ENCODE measurements at places on chromosomes 5 and 9.
A peak's percentile ranks its signal among the peaks of the same experiment; 100 is the strongest.

GRCh38 chr5:119651486-119651885 is 22.1 kb downstream of the FAM170A start:
- DNase-seq = no peak

DNA sequence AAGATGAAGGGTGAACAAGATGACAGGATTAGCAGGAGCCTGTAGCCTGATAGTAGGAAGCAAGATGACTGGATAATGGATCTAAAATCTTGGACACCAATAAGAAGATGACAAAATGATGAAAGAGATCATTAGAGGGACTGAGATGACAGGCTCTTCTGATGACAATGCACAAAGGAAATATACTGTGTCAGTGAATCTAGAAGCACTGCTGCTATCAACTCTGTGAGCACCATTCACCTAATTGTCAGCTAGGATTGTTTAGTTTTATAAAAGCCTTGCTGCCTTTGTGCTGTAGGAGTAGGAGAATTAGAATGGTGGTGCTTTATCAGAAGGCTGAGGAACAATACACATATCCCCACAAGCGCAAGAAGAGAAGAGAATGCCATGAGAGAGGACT is 1127.8 kb downstream of the DTWD2 start:
- DNase-seq = no peak

DNA sequence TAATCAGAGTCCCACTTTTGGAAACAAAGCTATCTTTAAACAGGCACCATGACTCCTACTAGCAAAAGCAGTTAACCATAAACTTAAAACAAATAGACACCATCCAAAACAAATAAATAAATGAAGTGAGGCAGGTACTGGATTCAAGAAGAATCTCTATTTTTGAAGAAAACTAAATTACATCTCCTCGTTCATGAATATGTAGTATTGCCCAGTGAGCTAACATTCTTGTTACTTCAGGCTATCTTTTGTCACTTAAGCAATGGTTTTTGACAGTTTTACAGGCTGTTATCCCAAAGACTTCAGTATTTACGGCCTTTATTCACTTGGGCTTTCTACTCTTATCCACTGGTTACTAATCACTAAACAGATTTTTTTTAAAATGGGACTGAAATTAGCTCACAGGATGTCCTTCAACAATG is 242.5 kb downstream of the MLLT3 start:
- DNase-seq = no peak

- no peak for DNase-seq
These were observed 58.8 kb downstream of the ZNF366 start for GRCh38 chr5:72448368-72448767.

GRCh38 chr9:111193095-111193494 is 136.9 kb downstream of the OR2K2 start:
- no peak for DNase-seq

DNA sequence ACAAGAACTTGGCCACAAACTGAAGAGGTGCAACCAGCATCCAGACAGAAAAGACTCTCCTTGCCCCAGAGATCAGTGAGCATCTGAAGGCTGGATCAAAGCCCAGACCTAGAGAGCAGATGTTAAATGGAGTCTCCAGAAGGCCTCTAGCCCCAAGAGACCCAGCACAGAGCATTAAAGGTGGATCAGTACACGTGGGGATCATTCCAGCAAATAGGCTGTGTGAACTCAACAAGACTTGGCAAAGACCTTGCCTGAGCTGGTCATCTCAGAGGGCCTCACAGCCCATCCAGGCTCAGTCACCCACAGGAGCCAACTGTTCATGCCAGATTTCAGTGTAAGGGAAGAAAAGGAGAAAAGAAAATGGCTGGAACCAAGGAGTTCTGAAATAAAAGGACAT is 214.0 kb downstream of the ENC1 start:
- DNase-seq = no peak

DNA sequence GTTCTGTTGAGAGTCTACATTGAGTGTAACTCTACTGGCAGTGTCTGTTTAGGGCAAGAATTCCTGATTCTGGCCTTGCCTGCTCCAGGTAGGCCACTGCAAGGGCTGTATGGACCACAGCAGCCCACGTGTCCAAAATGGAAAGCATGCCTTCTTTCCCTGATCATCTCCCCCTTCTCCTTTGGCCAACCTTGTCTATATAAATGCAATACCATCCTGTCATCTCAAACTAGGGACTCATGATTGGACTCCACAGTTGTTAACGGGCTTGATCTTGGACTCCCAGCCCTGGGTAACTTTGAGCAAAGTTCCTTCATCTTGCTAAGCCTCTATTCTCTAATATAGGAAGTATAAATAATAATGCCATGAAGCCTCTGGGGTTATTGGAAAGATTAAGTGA is 533.6 kb downstream of the BNC2 start:
- no peak for DNase-seq

- no peak for DNase-seq
These were observed 1.9 kb downstream of the SLC31A2 start for GRCh38 chr9:113152699-113153098.

GRCh38 chr9:126459965-126460843 is 133.6 kb downstream of the MVB12B start:
- no peak for DNase-seq

DNA sequence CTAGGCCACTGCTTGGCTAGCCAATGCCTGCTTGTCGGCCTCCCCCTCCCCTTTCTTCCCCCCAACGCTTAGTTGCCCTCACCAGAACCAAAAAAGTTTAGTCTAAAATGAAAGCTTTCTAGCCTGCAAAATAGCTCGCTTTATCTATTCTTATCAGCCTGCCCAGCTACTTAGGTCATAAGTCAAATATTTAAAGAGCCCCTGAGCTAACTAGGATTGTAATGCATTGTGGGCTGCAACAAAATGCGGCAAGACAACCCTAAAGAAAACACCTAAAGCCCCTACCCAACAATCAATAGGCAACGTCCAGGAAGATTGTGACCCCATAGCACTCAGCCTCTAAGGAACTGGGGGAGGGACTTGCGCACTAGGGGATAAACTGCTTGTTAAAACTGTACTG is 38.6 kb upstream of the PCSK5 start:
- no peak for DNase-seq

GRCh38 chr5:14775857-14776256 is 95.7 kb downstream of the ANKH start:
- peak; percentile 39 for DNase-seq

GRCh38 chr9:127568971-127569885 is 42.8 kb upstream of the STXBP1 start:
- DNase-seq = peak; percentile 87

DNA sequence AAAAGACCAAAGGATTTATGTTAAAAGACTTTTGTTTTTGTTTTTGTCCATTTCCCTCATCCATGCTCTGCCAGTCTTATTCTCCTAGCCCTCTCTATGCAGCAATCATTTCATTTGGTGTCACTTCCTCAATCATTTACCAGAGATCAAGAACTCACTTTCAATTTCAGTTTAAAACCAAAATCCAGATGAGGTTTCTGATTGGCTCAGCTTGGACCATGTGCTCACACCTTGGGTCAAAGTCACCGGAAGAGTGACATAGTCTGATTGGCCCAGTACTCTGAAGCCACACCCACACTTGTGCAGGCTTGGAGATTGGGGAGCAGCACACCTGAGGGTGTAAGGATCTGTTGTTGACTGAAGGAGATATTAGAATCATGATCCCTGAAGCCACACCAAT is 79.6 kb downstream of the TLR4 start:
- no peak for DNase-seq

DNA sequence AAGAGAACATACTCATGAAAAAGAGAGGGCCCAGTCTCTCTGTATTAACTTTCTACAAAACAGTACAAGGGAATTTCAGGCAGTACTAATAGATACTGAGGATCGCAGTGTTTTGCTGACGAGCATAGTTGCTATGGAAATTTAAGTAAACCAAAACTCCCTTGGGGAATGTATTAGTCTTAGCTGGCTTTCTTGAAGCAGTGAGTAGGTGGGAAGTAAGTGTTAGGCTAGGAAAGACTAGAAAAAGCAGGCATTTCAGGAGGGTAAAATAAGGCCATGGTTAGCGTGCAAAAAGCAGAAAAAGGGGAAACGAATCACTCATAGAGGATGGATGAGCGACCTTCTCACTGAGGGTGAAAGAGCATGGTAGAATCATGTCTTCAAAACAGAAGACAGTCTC is 84.3 kb upstream of the ACTBL2 start:
- DNase-seq = no peak

DNA sequence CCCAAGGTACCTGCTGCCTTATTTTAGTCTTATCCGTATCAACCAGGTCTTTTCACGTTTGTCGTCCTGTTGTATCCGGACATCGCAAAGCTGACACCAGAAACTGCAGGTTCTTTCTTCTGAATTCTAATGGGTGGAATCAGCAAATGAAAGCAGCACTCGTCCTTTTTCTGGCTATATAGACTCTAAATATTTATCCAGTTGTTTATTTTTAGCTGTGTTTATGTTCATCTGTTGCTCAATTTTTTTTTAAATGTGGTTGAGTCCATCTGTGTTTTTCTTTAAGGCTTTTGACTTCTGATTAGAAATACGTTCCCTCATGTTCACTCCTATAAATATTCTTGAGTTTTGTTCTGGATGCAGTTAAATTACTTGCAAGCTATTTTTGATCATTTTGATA is 831.7 kb downstream of the MTRR start:
- no peak for DNase-seq

DNA sequence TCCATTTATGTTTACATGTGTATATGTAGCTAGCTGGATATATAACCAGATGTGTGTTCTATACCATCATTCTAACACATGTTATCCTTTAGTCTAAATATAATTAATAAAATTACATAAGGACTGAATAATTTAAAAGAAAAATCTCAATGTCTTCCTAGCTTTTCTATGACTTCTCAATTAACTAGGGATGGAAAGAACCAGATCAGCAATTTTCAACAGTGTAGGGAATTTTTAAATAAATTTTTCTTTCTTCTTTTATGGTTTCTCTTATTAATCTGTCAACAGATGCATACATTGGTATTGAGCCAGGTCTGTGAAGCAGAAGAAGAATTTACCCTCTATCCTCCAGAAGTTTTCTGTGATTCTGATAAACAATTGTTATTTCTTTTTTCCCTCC is 2180.4 kb upstream of the C9orf72 start:
- no peak for DNase-seq

GRCh38 chr5:135465391-135466122 is 13.4 kb upstream of the TIFAB start:
- no peak for DNase-seq

GRCh38 chr9:113599646-113600022 is 136.1 kb downstream of the RGS3 start:
- peak; percentile 63 for DNase-seq

DNA sequence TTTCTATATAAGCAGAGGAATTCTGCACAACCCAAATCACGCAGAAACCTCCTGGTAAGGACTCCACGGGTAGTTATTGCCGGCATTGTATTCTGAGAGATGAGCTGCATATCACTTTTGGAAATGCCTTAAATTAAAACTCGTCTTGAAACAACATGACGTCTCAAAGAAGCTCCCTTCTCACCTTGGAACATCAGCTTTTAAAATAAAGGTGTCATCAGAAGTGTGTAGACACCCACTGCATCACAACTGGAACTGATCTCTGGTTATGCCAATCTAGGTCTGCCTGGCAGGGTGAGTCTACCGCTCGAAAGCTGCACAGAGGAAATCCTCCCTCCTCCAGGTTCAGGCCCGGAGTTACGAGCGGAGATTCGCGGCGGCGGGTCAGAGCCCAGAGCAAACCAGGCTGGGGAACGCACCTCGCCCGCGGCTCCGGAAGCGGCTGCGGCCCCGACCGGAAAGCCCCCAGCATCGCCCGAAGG is 974 bp upstream of the SLC12A2 start:
- no peak for DNase-seq

DNA sequence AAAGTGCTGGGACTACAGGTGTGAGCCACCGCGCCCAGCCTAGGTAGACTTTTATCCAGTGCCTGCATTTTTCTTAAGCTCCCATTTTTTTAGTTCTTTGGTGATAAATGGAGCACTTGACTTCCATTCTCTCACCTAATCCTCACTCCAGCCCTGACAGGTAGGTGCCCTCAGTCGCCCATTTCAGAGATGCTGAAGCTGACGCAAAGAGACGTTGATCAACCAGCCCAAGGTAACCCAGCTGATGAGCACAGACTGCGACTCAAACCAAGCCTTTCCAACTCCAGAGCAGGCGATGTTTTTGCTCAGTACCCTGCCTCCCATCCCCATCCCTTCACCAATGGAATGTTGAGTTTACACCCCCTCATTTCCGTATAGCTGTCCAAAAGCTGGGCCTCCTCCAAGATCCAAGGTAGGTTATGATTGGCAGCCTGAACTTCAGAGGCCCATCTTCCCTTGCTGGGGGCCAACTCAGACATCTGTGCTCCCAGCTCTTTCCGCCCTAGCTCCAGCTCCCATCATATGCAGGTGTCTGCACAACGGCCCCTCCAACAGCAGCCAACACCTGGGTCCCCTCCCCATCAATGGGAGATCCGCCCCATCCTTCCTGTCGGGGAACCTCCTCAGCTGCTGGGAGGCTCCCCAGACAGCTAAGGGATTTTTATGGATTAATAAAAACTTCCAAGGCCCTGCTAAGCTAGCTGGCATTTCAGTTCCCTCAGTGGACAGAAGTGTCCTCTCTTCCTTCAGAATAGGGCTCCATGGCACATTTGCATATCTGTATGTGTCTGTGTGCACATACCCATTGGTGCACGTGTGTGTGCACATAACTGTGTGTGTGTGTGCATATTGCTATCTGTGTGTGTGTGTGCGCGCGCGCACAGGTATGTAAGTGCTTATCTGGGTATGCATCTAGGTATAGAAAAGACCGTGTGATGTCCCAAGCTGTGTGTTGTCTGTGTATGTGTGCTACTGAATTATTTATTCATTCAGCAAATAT is 39.3 kb upstream of the VDAC1 start:
- DNase-seq = no peak

GRCh38 chr9:108655818-108656217 is 200.0 kb downstream of the ACTL7B start:
- no peak for DNase-seq

GRCh38 chr9:82761027-82761426 is 301.9 kb downstream of the RASEF start:
- DNase-seq = no peak

- DNase-seq = no peak
These were observed 15.2 kb downstream of the GARNL3 start for GRCh38 chr9:127279717-127280285.

- DNase-seq = no peak
These were observed 68.7 kb downstream of the RETREG1 start for GRCh38 chr5:16548115-16548514.

- DNase-seq = no peak
These were observed 161.3 kb downstream of the ZNF608 start for GRCh38 chr5:124584991-124585715.

DNA sequence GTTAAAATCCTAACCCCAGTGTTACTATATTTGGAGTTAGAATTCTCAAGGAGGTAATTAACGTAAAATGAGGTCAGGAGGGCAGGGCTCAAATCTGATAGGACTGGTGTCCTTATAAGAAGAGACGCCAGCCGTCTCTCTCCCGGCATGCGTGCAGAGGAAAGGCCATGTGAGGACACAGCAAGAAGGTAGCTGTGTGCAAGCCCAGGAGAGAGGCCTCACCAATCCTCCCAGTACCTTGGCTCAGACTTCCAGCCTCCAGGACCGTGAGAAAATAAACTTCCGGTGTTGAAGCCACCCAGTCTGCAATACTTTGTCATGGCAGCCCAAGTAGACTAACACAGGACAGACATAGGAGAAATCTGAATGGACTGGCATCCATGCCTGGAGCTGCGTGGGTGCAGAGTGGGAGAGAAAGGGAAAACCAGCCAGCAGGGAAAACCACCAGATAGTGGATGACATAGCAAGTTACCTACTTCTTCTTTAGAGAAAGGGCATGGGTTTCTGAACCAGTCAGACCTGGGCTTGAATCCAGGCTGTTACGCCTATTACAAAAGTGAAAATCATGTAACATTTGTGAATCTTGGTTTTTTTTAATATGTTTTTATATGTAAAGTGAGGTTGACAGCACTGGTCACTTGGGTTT is 89.2 kb downstream of the FSTL4 start:
- no peak for DNase-seq

GRCh38 chr5:90983148-90983547 is 400.0 kb downstream of the ARRDC3 start:
- DNase-seq = no peak

Data from heart left ventricle (tissue), 16 donors.